ENCODE measurements at places on chromosomes 6 and 20. TPM values are rescaled to one million over a fixed set of nuclear protein-coding genes. Genes with fewer than 3 reads are reported as not detected.

DNA sequence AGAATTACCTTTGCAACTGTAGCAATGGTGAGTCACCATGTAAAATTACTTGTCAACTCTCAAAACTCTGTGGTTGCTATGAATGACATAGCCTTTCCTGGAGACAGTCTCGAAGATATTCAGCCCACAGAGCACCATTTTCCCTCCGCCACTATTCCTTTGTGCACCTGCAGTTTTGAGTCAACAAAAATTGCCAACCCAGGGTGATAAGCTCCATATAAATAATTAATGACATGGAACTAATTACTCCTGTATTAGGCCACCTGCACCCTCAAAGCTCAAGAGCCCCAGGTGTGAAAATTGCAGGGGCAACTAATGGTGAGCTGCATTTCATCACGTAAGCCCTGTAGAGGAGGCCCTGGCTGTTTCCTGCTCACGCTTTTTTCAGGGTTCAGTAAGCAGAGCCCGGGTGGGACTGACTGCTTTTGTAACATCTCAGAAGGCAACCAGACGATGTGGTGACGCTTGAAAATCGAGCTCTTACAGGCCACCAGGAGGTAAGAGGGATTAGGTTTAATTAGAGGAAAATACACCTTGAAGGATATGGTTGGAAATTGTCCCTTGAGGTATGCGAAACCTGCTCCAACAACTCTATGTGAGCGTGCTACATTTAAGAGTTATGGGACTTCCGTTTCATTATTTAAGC lies 70.8 kb downstream of the BMP2 start:
- DNase-seq, result no peak

The EDEM2 gene
- 34.4 TPM for total RNA-seq

The MMP24 gene
- 14.2 TPM for total RNA-seq

GRCh38 chr6:4740032-4740431 lies 36.2 kb upstream of the CDYL start:
- DNase-seq, result no peak

GRCh38 chr20:61127311-61128039 lies 124.6 kb upstream of the CDH4 start:
- peak; percentile 94 for DNase-seq

DNA sequence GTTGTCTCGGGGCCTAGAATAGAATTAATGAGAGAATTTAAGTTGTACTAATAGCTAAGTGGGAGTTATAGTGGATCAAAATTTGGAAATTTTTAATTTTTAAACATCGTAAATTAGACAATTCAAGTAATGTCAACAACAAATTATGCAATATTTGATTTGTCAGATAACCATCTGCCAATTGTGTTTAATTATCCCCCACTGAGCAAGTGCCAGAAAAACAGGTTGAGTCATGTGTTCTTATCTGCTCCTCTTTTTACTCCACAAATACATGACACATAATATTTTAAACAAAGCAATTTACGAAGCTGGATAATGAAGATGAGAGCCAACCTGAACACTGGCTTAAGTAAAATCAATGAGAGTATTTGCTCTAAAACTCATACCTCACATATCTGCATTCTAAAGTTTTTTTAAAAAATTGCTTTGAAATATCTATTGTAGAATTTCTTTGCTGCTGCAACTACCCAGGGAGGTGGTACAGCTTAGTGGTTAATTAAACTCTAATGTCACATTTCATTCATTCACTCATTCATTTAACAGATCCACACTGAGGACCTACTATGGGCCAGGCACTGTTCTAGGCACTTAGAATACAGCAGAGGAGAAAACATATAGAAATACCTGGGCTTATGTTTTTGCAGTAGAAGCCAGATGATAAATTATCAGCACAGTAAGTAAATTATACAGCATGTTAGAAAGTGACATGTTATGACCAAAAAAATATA lies 57.1 kb upstream of the MAP7 start:
- DNase-seq, result peak; percentile 45

- no peak for DNase-seq
These were observed 31.9 kb downstream of the PLCG1 start for GRCh38 chr20:41169162-41169690.

- DNase-seq, result no peak
These were observed 77.1 kb downstream of the SGK1 start for GRCh38 chr6:134240665-134241431.

The HLA-DMB gene
- not detected for total RNA-seq

Measured in A172 (cell line).